ENCODE measurements at places on chromosomes 4 and X.

DNA sequence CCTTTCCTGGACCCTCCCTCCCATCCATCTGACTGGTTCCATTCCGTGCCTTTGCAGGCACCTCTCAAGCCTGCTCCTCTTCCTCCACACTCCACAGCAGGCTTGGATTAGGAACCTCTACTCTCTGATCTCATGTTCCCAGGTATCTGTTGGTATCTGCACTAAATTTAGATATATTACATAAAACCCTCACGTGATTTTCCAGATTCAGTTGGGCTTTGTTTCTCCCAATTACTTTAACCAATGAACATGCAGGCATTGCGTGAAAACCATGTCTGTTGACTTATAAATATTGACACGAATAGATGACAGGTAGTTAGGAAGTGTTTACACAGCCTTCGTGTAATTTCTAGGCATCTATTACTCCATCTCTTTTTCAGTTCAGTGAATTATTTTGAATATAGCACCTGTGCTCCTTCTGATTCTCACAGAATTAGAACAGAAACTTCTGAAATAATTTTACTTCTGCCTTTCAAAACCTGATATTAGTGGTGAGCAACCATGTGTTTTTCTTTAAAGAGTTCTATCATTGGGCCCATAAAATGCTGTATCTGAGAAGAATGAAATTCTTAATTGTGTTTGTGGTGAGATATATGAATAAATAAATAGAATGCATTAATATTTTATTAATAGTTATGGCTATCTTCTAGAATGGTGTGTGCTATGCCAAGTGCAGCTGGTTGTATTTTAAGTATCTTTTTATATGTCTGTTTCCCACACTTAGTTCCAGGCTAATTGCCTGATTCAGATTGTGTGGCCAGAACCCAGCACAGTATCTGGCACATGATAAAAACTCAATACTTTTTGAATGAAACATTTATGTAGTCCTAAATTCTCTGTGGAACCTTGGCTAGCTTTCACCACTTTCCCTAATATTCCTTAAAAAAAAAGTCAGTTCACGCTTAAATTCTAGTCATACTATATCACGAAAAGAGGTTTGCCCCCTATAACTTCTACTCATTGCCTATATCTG, 304.8 kb downstream of the QDPR start:
- no peak for DNase-seq

DNA sequence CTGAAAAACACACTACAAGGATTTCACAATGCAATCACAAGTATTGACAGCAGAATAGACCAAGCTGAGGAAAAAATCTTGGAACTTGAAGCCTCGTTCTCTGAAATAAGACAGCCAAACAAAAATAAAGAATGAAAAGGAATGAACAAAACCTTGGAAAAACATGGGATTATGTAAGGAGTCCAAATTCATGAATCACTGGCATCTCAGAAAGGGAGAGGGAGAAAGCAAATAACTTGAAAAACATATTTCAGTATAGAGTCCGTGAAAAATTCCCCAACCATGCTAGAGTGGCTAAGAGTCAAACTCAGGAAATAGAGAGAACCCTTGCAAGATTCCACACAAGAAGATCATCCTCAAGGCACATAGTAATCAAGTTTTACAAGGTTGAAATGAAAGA, 178.5 kb upstream of the CTSO start:
- no peak for DNase-seq

DNA sequence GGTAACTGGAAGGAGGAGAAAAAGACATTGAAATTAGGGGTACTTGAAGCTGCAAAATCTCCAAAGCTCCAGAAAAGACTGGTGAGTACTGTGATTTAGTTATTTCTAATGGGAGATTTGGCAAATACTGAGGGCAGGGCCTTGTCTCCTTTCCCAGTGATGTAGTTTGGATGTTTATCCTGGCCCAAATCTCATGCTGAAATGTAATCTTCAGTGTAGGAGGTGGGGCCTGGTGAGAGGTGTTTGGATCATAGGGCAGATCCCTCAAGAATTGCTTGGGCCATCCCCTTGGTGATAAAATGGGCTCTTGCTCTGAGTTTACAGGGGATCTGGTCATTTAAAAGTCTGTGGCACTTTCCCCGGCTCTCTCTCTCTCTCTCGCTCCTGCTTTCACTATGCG, 33.1 kb upstream of the GK start:
- no peak for DNase-seq

- no peak for DNase-seq
Observed at GRCh38 chrX:2316534-2316933, 184.2 kb downstream of the DHRSX start.

DNA sequence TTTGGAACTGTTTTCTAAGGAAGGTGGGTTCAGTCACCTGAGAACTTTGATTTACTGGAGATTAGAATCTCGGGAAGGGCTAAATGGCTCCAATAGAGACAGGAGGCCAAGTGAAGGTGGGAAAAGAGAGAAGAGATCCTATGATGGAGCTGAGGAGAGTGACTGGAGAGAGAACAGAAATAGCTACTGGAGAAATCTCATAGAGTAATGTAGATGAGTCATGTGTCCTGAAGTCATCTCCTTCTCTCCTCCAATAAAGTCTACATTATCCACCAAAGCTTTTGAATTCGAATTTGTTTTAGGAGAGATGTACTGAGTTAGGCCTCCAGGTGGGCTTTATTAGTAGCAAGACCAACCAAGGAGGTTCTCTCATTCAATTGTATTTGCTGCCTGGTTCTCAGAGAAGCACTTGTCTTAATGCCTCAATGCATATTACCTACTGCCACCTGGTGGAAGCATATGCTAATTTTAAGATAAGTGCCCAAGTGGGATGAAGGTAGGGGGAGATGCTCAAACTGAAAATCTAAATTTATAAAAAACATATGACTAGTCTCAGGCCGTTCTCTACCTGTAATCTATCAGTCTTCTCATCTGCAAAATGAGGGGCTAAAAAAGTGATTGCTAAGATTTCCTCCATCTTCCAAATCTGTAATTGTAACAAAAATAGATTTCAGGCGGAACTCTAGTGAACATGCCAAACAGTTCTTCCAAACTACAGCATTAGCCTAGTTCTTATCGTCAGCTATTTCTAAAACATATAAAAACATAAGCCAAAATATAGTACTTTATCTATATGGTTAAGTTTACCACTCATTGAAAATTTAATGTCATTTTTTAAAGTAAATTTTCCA, 24.4 kb downstream of the TXK start:
- no peak for DNase-seq

- DNase-seq = no peak
Observed at GRCh38 chrX:112808007-112808406, 32.6 kb downstream of the AMOT start.

Data from right hindlimb (tissue), 1 donor.